CD4-positive, CD25-positive, alpha-beta regulatory T cell (primary cell): ENCODE measurements at places on chromosomes 2 and 18. TPM values are rescaled to one million over a fixed set of nuclear protein-coding genes. Genes with fewer than 3 reads are reported as not detected.

- DNase-seq = no peak
Measured at GRCh38 chr2:9974343-9974742, 22.9 kb downstream of the GRHL1 start.

SPTBN1 gene
- 182 TPM for total RNA-seq

DNA sequence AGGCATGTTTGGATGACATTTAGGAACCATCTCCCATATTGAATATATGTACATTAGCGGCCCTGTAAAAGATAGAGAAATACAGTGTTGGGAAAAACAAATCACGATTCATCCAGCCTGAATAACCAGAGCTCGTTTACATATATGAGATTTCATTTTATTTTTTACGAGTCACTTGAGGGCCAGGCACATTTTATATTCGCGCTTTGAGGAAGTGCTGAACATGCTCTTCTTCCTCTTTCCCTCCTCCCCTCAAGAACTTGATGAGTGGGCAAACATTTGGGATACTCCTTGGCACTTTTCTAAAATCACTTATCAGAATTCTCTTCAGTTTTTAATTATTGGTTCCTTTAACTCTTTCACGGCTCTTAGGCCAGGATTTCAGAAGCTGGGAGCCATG, 268.0 kb upstream of the TANK start:
- no peak for DNase-seq

DNA sequence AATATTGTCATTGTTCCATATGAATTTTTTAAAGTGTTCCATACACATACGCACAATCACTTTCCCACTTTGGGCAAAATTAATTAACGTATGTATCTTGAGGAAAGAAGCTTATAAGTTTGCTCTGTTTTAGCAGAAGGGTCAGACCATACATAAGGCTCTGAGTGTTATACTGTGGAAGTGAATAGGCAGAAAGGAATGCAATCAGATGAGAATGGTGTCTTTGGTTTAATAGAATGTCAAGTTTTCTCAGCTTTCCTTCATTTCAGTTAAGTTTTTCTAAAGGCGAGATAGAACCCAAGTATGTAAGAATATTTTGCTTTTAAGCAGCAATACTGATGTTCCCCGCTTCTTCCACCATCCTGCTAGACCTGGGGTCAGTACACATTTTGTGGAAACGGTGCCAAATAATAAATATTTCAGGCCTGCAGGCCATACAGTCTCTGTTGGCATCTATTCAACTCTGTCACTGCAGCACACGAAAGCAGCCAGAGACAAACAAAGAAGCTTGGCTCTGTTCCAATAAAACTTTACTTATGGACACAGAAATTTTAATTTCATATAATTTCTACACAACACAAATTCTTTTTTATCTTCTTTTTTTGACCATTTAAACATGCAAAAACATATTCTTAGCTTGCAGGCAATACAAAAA, 100.6 kb downstream of the UPP2 start:
- DNase-seq = no peak

- no peak for DNase-seq
Measured at GRCh38 chr18:66046032-66046602, 295.3 kb downstream of the CDH7 start.

NAT8 gene
- total RNA-seq = not detected

DNA sequence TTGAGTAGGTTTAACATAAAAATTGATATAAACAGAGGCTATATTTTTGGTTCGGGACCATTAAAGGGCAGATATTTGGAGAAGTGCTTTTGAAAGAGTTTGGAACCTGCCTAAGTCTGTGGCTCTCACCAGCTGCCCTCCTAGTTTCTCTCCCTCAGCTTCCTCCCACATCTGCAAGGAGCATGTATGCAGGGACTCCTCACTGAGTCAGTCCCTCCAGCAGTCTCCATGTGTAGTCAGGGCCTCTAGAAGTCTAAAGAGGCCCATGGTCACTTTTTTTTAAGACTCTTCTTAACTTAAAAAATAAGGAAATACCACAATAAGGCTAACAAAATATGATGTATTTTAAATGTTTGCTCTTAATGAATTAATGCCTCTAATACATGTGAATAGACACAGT, 220.0 kb upstream of the TANK start:
- DNase-seq = no peak

GRCh38 chr2:64857581-64858471, 131.4 kb upstream of the SLC1A4 start:
- no peak for DNase-seq

PTH2R gene
- total RNA-seq = not detected

GRCh38 chr2:9008951-9009664, 5.6 kb upstream of the MBOAT2 start:
- DNase-seq = no peak

CTLA4 gene
- 459 TPM for total RNA-seq

- peak; percentile 47 for DNase-seq
Measured at GRCh38 chr2:240557808-240558207, at the start of gene ANKMY1. Gene ANKMY1 (minus strand): TSS chr2:240557988. CDS start chr2:240557335, 653 bp downstream.

DNA sequence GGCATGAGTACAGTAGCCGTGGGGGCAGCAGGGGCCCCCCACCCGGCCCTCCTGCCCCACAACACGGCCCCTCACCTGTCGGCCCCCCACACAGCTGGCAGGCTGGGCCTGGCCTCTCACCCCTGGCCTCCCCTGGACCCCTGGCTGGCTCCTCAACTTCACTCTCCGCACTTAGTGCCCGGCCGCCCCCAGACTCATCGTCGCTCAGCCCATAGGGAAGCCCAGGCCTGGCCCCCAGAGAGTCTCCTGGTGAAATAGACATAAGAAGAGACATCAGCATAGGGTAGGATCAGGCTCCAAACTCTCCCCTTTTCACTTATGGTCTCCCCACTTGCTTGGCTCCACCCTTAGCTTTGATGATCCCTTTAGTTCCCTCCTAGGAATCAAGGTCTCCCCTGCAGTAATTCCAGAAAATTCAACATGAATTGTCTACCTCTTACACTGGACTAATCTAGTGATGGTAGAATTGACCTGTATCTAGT, 1.7 kb downstream of the ZNF513 start:
- DNase-seq = no peak
